ENCODE measurements at places on chromosomes 5 and 9.

GRCh38 chr5:168743617-168744016 lies 164.4 kb upstream of the PANK3 start:
- DNase-seq: no peak

- DNase-seq: no peak
These were observed 1461.9 kb downstream of the MAT2B start for GRCh38 chr5:164967354-164967753.

DNA sequence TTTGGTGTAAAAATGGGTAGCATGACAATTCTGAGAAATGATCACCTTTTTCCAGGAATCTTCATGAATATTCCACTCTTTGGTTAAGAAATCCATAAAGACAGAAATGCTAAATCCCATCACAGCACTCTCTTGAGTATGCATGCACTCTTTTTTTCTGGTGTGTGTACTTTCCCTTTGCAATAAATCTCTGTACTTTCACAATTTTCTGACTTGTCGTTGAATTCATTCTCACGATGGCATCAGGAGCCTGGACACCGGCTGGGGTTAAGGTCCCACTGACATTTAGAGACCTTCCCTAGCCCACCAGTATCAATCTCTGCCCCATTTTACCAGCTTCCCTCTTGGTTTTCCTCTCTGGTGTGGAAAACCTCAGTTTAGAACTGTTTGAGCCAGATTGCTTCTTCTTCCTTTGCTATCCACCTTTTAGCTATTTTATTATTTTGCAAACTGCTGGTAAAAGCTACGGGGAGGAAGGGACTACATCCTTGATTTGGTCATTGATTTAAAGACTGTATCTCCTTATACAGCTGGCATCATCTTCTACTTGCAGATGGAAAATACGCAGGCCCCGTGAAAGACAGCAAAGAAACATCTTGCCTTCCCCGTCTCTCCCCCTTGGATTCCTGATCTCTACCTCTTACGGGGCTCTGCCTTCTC lies 59.9 kb upstream of the ZFR start:
- DNase-seq: no peak

DNA sequence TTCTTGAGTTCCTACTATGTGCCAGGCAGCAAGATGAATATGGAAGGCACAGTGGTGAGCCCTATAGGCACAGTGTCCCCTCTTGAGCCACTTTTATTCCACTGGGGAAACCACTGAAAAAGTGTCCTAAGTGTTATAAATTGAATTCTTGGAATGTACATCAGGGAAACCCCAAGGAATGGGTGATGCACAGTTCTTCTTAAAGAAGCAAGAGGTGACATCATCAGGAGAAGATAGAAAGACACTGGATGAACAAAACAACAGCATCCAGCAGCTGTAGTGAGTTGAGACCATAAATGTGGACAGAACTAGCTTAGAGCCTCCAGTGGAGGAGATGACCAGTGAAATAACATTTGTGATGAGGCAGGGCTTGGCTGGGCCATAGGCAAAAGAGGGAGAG lies 199.2 kb upstream of the ANKRD55 start:
- DNase-seq: no peak

DNA sequence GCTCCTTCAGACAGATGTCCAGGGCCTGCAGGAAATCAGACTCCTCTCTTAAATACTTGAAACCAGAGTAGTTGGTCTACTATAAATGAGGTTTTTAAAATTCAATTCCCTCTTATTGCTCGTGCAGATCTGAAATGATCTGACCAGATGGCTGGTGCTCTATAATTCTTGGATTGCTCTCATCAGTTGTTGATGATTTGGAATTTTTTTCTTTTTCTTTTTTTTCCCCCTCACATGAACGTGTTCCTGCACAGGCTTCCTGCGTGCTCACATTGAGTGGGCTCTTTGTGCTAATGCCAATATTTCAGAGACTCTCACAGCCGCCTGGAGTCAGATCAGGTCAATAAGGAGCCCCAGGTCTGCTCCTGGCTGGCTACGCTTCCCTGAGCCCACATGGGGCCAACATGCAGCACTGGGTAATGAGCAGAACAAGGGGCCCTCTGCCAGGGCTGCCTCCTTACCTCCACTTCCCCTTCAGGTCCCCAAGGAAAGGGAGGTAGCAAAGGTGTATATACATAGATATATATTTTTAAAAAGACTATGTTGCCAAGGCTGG lies 82.0 kb downstream of the SIL1 start:
- no peak for DNase-seq

- no peak for DNase-seq
These were observed 4.5 kb upstream of the PLPP6 start for GRCh38 chr9:4657426-4658159.

Data from activated CD8-positive, alpha-beta memory T cell treated with anti-CD3 and anti-CD28 coated beads, Interleukin-2, amount 50 U/mL, for 48 hours (primary cell).